ENCODE measurements at places on chromosomes 1 and 21.

- DNase-seq: no peak
Measured at GRCh38 chr1:85125891-85126290, 74.9 kb downstream of the SYDE2 start.

GRCh38 chr1:85451236-85451830, 13.6 kb downstream of the DDAH1 start:
- no peak for DNase-seq

- DNase-seq: no peak
Measured at GRCh38 chr1:232059726-232060374, 433.3 kb downstream of the DISC1 start.

- no peak for DNase-seq
Measured at GRCh38 chr1:12208271-12208670, 21.6 kb upstream of the VPS13D start.

DNA sequence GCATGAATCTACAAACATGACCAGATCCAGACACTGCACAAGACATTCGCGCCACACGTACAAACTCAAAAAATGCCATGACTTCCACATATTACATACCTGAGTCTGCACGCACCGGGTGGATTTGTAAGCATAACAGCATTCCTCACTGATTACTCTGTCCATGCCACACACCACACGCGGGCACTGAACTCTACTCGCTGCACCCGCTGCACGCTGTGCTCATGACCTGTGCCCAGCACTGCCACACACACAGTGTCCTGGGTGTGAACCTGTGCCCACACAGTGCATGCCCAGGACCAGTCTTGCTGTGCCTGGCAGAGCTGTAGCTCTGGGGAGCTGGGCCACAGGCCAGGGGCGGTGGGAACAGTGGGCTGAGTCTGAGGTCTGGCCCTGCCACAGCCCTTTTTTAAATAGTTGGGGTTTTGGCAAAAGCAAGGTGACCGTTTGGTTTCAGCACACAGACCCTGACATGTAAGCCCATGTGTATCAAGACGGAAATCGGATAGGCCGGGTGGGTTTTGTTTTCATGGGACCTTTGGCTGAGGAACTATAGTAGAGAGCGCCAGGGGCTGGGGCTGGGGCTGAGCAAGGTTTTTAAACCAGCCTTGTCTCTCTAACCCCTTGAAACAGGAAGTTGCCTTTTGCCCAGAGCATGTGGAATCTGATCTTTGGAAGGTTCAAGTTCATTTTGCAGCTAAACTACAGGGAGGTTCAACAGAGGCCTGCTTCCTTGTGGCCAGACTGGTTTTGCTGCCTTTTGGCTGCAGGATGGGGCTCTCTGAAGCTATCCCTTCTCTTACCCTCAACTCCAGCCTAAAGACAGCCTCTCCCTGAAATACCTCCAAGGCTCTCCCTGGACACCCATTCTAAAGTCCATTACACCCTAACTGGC, 12.3 kb upstream of the GOLT1A start:
- DNase-seq: no peak

- DNase-seq: no peak
Measured at GRCh38 chr21:16330082-16330907, 600.5 kb downstream of the USP25 start.

- no peak for DNase-seq
Measured at GRCh38 chr1:240683576-240683975, 71.6 kb upstream of the GREM2 start.

DNA sequence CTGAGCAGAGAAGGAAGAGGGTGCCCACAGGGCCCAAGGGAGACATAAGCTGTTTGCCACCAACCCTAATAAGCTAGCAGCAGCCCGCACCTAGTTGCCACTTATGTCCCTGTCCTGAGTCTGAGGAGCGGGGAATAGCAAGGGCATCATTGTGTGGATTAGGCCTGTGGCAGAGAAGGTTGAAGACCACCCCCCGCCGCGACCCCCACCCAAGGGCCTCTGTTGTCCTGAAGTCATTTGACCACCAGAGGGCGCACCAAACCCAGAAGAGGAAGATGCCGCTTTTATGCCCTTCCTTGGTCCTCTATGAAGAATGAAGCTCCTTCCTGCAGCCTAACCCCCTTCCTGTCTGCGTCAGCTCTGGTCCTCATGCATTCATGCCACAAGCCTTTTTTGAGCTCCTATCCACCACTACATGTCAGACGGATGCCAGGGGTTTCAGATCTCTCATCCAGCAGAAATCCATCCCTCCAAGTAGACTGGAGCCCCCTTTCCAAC, 16.6 kb downstream of the RHBG start:
- DNase-seq: peak; percentile 68

- peak; percentile 83 for DNase-seq
Measured at GRCh38 chr1:40338745-40339419, 21.8 kb upstream of the COL9A2 start.

- no peak for DNase-seq
Measured at GRCh38 chr1:66944330-66945274, 19.8 kb downstream of the MIER1 start.

- no peak for DNase-seq
Measured at GRCh38 chr1:87706779-87707228, 378.1 kb downstream of the LMO4 start.

DNA sequence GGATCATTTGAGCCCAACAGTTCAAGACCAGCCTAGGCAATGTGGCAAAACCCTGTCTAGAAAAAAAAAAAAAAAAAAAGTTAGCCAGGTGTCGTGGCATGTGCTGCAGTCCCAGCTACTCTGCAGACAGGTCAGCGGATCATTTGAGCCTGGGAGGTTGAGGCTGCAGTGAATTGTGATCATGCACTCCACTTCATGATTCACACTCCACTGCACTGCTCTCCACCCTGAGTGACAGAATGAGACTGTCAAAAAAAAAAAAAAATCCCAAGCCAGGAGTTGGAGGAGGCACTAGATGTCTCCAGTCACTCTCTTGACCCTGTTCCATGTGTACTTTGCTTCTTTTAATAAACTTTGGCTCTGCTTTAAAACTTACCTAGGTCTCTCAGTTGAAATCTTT, 51.0 kb upstream of the OLFM3 start:
- no peak for DNase-seq

All from T follicular helper cell (primary cell).